CD4-positive, alpha-beta T cell treated with Interleukin-17A for 4 hours (primary cell): ENCODE measurements at places on chromosomes 2 and 18.

DNA sequence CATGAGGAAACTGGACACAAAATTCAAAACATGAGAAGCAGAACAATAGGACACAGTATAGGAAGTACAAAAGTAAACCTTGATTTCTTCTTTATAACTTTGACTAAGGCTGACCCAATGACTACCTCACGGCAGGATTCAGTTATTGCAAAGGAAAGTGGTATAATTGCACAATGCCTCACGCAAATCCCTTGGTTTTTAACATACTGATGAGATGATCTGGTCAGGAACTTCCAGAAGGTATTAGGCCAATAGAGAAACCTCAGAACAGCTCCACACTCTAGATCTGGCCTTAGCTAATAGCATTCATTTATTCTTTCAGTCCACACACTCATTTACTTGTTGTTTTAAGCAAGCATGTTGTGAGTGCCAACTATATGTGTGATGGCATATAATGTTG lies 1526.9 kb upstream of the ACVR2A start:
- DNase-seq: no peak

GRCh38 chr2:37324536-37324785 lies 172 bp downstream of the PRKD3 start:
- DNase-seq: no peak

- no peak for DNase-seq
Observed at GRCh38 chr2:145186303-145186702, 666.4 kb upstream of the ZEB2 start.

- DNase-seq: no peak
Observed at GRCh38 chr2:202824901-202825300, 46.7 kb downstream of the ICA1L start.

DNA sequence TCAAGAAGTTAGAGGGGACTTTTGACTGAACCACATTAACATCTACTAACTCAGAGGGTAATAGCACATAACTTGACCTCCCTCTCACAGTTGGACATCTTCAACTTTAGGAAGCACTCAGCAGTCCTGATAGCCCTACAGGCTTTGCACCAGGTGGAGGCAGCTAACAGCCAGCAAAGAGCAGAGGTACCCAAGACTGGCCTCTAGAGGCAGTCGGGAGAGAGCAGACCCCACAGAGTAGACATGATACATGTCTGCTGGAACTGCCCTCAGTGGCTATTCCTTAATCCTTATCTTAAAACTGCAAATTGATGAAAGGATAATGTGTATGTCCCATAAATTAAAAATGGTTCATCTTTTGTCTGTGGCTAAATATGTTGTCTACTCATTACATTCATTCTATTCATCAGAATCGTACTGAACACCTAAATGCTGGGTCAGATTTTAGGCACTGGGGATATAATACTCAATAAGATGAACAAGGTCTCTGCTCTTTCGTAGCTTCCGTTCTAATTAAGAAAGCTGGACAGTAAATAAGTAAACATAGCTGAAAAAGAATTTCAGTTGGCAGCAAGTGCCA lies 49.8 kb downstream of the CAB39 start:
- DNase-seq: peak; percentile 56

- DNase-seq: no peak
Observed at GRCh38 chr18:64259871-64260270, 111.0 kb upstream of the LINC00305 start.

DNA sequence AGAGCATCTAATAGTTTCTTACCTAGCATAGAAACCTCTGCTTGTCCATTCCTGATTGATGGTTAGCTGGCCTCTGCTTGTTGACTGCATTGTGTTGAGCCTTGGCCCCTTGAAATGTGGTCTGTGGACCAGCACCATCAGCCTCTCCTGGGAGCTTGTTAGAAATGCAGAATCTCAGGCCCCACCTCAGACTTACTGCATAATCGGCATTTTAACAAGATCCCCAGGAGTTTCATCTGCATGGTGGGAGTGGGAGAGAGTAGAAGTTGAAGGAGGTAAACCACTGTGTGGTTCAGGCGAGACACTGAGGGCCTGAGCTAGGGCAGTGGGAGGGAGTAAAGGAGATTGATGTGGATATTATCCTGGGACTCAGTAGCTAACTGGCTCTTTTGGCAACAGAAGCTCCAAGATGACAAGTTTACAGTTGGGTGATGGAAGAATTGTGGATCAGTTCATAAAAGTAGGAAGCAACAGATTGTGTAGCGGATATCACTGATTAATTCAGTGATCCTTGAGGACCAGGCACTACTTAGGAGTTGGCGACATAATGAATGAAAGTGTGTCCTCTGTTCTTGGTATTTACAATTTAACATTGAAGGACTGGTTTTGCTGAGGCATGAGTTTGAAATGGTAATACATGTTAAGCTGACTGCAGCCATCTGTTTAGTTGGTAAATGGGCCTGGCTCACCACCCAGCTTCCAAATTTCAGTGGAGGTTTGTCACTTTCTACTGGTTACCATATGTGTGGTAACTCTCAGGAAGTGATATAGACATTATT lies 20.9 kb downstream of the PHLPP1 start:
- DNase-seq: no peak

GRCh38 chr2:39516347-39517101 lies 79.4 kb upstream of the MAP4K3 start:
- no peak for DNase-seq

- no peak for DNase-seq
Observed at GRCh38 chr18:36576339-36576738, 252.5 kb downstream of the TPGS2 start.

DNA sequence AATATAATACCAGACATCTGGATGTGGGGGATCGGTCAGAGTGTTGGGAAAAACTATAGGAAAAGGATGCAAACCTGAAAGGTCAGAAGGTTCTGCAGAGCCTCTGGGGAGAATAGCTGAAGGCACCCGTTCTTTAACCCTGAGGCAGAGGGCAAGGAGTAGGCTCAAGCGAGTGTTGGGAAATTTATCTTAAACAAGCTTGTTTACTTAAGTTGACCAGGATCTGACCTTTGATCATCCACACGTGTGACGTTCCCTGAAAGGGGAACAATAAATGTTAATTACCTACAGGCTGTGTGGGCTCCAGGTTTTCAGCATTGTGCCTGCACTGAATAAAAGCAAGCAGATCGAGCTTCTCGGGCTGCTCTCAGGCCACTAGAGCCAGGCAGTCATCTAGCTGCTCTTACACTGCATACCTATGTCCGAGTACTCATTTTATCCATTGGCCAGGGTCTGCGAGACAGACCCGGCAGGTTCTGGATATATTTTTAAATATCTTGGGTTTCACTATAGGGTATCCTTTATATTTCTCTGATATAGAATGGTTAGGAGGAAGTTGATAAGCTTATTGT lies 400.6 kb upstream of the CHST9 start:
- DNase-seq: no peak

DNA sequence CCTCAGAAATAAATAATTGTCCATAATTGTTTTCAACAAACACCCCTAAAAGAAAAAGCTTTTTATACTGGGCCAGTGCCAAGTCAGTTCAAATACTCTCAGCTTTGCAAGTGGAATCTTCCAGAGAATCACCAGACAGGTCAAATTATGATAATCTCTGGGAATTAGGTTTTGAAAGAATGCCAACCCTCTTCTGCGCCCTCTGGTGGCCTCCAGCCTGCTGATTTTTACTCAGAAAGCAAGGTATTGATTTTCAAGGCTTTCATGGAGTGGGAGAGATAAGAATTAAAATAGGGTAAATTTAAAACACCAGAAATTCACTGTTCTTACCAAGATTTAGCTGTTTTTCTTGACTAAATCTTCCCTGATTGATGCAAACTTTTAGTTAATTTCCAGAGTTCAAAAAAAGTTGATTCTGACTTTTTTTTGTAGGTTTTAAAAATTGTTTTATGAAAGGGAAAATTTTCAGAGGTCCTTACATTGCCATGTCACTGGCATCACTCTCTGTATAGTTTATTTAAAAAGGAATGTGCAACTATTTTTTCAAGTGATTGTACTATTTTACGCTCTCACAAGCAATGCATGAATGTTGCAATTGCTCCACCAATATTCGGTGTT lies 282.9 kb upstream of the TNP1 start:
- no peak for DNase-seq

DNA sequence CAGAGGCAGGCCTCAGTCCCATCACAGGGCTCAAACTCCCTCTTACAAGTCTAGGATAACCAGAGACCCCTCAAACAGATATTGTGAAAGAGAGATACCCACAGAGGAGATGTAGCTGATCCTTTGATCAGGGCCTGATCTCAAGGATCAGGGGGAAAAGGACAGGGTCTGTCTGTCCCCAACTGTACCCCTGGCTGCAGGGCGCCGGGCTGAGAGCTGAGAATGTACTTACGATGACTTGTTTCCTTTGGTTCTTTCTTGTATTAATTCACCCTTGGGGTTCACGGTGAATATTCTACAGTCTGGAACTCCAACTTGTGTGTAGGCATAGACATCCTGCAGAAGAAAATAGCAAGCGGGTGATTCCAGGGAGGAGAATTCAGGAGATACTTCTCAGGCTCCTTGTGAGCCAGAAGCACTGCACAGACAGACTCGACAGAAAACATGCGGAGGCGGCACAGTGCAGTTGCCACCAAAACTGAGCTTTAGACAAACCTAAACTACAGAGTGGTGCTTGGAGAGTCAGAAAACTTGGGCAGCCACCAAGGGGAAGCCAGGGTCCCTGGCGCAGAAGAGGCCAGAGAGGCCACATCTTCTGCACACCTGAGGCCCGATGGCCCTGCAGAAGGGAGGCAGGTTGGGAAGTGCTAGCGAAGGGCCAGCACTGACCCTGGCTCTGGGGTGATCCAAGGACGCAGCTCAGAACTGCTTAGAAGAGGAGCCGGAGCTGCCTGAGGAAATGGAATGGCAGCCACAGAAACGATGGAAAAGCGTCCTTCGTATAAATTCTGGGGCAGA lies 73.9 kb downstream of the EMILIN2 start:
- no peak for DNase-seq

- no peak for DNase-seq
Observed at GRCh38 chr2:226773291-226773690, 26.3 kb downstream of the IRS1 start.
